Jurkat, Clone E6-1 (cell line): ENCODE measurements at places on chromosomes 11 and 22.

GRCh38 chr11:13480198-13480597 is 15.6 kb downstream of the PTH start:
- DNase-seq, result no peak

DNA sequence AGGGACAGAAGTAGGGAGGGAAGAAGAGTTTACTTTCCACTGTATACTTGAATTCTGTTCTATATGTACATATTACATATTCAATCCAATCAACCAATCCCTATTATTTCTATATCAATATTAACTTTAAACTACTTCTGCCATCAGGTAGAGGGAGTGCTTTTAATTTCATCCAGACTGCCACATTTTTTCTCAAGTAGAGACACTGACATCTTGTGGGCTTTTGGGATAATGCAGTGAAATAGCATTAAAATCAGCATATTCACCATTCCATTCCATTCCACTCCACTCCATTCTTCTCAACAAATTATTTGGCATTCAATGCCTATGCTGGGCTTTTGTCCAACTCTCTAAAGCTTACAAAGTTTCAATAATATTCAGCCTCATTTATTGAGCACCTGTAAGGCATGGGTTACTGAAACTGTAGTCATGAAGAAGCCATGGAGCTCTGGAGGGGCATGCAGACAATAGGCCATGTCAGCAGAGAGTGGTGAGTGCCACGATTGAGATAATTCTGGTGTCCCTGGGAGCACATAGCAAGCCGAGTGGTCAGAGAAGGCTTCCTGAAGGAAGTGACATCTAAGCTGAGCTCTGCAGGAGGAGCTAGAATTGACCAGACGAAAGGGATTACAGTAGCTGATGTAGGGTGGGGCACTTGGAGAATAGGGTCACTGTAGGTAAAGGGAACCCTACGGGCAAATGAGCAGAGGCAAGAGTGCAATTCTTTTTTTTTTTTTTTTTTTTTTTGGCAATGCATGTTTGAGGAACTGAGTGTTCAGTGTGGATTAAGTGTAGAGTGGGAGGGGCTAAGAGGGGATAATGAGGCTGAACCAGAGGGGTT is 12.8 kb upstream of the CLPB start:
- peak; percentile 62 for DNase-seq

DNA sequence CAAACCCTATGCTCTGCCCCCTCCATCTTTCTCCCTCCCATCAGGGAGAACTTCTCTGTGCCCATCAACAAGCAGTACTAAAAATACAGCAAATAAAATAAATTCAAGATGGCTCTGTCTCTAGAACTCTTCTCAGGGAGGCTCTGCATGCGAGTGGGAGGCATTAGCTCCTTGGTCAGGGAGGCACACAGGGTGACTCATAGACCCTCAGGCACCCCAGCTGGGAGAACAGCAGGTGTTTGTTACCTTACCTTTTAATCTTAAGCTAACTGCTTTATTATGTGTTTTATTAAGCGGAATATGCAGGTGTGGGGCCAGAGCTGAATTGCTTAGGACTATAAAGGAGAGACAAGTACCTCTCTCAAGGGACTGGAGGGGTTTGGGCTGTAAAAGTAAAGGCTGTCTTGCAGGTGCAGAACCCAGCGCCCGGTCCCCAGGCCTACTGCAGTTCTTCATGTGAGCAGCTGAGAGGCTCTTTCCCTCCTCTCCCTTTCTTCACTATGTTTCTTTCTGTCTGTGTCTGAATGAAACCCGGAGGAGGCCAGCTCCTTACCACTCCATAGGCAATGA is 20.8 kb downstream of the CSNK2A3 start:
- no peak for DNase-seq

- no peak for DNase-seq
Measured at GRCh38 chr11:22133776-22134175, 59.1 kb upstream of the ANO5 start.
